Activated T-cell treated with anti-CD3 and anti-CD28 coated beads for 1 hour (primary cell): ENCODE measurements at places on chromosomes 2 and 18.

DNA sequence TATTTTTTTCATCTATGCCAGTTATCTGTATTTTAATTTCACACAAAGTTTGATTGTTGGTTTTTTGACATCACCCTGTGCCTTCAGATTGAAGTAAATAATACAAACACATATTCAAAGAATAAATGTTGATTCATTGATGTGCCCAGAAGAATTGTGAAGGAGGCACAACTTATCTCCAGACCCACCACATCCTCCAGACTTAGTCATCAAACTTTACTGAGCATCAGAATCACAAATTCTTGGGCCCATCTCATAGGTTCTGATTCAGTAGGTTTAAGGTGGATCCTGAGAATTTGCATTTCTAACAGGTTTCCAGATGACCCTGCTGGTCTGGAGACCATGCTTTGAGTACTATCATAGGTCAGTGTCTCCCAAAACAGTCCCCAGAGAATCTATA lies 82.8 kb upstream of the PIK3C3 start:
- DNase-seq: no peak

DNA sequence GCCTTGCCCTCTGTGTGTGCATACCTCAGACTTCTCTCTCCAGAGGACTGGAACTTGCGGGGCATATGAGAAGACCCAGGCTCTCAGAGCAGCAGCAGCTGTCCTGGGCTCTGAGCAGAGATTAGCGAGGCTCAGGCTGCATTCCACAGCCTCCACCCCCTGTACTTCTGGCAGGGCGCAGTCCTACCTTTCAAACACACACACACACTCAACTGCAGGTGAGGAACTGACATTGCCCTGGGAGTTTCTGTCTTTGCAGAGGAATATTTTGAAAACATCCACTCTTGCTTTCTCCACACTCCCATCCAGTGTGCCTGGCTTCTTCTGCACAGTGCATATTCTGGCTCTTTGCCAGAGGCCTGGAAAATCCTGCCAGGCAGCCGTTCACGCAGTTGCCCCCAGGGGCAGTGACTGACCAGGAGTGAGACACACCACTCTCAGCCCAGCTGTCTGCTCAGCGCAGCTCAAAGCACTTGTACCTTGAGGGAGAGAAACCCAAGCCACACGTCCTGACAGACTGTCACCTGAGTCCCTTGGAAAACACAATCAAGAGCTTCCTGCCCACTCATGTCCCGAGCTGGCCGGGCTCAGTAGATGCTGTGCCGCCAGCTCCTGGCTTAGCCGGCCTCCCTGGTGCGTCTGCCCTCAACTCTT lies 460.8 kb downstream of the RNF144A start:
- no peak for DNase-seq

DNA sequence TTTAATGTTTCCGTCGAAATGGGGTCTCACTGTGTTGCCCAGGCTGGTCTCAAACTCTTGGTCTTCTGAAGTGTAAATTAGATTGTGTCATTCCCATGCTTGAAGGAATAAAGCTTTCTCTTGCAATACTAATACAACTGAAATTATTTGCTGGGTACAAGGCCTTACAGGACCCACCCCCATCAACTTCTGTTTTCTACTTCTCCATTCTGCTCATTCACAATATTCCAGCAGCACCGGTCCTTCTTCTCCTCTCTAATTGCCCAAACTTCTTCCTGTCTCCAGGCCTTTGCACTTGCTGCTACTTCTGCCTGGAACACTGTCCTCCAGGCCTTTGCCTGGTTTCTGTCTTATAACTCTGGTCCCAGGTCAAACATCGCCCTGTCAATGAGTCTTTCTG lies 73.8 kb downstream of the APOB start:
- DNase-seq: no peak

DNA sequence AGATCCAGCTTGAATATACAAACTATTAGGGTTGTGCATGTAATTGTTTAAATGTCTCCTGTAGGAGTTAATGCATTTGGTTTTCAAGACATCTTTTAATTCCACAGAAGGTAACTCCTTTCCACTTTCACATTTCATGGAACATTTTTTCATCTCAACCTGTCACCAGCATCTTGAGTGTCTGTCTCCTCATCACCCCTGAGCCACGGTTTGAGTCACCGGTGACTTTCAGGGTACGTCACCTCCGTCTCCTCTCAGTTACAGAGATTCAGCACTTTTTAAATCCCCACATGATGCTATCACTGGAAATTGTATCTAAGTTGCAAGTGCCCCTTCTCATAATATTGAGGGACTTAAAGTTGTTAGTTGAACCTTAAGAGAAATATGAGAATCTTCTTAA lies 25.3 kb downstream of the GPR55 start:
- DNase-seq: no peak

DNA sequence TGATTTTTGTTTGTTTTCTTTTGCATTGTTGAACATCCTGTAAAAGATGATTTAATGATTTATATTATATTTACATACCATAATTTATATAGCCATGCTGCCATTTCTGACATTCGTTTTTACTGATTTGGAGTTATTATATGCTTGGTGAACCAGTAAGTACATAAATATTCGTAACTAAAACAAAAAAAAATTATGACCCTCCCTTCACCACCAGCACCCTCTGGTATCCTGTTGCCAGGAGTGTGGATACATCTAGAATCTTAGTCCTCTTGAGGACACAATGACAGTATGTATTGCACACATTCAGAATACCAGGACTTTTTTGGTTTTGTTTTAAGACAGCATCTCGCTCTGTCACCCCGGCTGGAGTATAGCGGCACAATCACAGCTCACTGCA lies 43.9 kb upstream of the B3GNT7 start:
- DNase-seq: no peak

GRCh38 chr2:8307606-8308180 lies 374.2 kb upstream of the ID2 start:
- DNase-seq: no peak

DNA sequence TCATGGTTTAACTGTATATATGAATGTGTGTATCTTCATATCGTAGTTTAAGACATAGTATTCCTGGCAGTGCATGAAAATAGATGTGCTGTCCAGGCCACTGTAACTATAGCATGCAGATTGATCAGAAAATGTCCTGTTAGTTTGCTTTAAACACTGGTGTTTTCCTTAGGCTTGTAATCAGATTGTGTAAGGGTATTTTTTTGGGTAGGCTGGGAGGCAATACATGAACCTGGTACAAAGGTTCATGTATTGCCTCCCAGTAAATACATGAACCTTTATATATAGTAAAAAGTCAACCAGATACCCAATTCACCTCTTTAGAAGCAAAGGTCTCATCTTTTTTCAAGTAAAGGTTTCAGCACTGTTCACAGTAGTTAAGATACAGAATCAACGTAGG lies 1.6 kb downstream of the COQ10B start:
- DNase-seq: no peak

GRCh38 chr18:36314098-36314497 lies 16.6 kb downstream of the FHOD3 start:
- no peak for DNase-seq

- no peak for DNase-seq
These were observed 455.4 kb upstream of the HNMT start for GRCh38 chr2:137508739-137509384.

DNA sequence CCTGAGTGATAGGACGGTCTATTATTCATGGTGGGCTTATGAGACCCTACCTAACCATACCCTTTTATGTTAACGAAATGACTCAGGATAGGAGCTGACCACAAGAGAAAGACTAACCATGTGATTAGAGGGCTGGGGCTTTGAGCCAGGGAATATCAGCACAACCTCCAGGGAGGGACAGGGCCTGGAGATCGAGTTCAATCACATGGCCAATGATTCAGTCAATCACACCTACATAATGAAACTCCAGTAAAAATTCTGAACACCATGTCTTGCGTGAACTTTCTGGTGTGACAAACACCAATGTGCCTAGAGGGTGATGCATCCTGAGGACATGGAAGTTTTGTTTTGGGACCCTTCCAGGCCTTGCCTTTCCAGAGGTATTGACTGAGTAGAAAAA lies 2.2 kb upstream of the TEX51 start:
- DNase-seq: no peak

DNA sequence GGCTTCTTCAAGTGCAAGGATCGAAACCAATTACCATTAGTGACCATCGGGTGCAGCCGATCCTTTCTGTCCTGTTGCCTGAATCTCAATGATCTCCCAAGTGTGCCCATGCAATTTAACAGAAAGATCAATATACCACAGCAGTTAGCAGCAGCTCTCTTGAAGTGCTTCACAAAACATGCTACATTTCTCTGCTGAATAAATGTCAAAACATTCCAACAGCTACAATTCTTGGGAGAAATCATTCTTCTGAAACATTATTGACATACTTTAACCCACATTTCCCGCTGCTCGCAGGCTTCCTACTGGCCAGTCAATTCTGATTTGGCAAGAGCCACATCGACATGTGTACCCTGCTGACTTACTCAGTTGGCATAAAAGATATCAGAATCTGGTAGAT lies 907.7 kb downstream of the TMEM182 start:
- DNase-seq: no peak

- no peak for DNase-seq
These were observed 342.7 kb downstream of the CPS1 start for GRCh38 chr2:210899131-210899530.

- DNase-seq: no peak
These were observed 215.6 kb upstream of the TMEFF2 start for GRCh38 chr2:192410319-192410718.

GRCh38 chr2:159462201-159462785 lies 154.1 kb downstream of the BAZ2B start:
- DNase-seq: no peak

DNA sequence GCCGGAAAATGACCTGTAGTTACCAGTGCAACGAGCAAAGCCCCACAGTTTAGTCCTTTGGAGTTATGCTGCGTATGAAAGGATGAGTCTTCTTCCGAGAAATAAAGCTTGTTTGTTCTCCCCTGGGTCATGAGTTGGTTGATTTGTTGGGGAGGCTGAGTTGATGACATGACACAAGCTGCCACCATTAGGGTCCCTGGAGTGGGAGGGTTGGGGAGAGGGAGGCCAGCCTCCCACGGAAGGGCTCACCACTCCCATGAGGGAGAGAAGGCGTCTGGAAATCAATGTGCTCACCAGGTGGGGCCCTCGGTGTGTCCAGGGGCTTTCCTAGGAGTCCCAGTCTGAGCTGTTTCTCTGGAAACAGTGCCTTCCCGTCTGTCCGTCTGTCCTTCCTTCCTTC lies 7.4 kb upstream of the DGKD start:
- no peak for DNase-seq

- DNase-seq: no peak
These were observed 15.1 kb upstream of the LDAH start for GRCh38 chr2:20838016-20838415.

DNA sequence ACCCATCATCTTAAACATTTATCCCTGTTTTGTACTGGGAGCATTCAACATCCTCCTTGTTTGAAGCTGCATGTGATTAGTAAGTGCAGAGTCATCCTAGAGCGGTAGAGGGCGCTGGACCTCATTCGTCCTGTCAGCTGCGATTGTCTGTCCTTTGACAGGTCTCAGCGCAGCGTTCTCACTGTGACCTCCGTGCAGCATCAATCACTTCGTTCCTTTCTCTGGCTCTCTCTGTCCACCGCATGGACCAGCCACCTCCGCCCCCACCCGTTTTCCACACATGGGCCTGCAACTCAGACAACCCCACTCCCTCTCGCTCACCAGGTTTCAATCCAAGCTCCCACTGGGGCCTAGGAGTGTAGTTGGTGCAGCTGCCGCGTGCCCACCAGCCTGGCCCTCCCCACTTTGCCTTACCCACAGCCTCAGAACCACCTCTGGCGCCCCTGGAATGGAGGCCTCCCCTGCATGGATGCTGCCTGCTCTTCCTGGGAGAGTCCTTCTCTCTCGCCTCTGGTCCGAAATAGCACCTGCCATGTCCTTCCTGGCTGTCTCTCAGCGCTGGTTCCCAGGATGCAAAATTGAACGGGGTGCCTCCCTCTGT lies 90.5 kb downstream of the NDUFA10 start:
- peak; percentile 46 for DNase-seq

GRCh38 chr2:100484390-100484789 lies 14.1 kb downstream of the NMS start:
- DNase-seq: no peak

GRCh38 chr18:27301615-27302378 lies 116.7 kb upstream of the CHST9 start:
- DNase-seq: no peak

DNA sequence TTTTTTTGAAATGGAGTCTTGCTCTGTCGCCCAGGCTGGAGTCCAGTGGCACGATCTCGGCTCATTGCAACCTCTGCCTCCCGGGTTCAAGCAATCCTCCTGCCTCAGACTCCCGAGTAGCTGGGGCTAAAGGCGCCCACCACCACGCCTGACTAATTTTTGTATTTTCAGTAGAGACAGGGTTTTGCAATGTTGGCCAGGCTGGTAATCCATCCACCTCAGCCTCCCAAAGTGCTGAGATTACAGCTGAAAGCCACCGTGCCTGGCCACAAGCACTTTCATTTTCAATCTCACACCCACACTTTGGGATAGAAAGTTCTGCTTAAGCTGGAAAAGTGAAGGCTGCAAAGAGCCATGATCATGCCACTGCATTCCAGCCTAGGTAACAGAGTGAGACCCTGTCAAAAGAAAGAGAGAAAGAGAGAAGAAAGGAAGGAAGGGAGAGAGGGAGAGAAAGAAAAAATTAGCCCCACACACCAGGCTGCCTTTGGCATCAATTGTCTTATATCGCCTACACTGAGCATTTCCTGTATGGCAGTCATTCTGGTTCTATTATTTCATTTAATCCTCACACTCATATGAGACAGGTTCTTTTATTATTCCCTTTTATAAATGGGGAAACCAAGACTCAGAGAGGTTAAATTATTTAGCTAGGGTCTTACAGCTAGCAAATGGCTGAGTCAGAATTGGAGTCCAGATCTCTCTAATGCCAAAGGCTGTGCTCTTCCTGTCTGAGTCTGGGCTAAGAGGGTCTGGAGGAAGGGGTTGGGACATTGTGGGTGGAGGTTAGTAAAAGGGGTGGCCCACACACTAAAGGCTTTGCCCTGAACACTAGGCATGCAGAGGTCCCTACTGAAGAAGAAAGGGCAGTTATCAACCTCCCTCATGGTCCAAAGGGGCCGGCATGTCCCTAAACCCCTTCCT lies 37.9 kb upstream of the PKDCC start:
- no peak for DNase-seq

DNA sequence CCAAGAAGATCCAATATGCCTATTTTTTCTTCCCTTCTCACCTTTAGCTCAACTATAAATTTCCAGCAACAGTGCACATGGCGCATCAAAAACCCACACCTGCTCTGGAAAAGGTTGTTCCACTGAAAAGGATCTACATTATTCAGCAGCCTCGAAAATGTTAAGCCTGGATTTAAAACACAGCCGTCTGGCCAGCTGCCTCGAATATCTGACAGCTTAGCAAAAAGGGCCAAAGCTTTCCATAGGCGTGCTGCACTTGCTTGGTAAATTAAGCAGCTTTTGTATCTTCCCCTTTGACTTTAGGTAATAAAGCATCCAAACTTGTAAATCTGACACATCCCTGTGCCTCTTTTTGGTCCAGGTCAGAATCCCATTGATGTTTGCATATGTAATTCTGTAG lies 20.5 kb downstream of the DAPL1 start:
- no peak for DNase-seq

GRCh38 chr2:183038341-183039300 lies at the start of gene NCKAP1:
Gene NCKAP1 (minus strand): TSS chr2:183038457. CDS start chr2:183038099, 358 bp downstream.
- DNase-seq: peak; percentile 78

- DNase-seq: no peak
These were observed 69.4 kb downstream of the LOXHD1 start for GRCh38 chr18:46587600-46587999.
